ENCODE measurements at places on chromosomes 5 and 9.

GRCh38 chr9:85405566-85405950, 336.2 kb downstream of the AGTPBP1 start:
- DNase-seq = no peak

- no peak for DNase-seq
Observed at GRCh38 chr9:83032065-83032625, 30.8 kb downstream of the RASEF start.

- DNase-seq = no peak
Observed at GRCh38 chr5:64015824-64016223, 53.6 kb upstream of the HTR1A start.

DNA sequence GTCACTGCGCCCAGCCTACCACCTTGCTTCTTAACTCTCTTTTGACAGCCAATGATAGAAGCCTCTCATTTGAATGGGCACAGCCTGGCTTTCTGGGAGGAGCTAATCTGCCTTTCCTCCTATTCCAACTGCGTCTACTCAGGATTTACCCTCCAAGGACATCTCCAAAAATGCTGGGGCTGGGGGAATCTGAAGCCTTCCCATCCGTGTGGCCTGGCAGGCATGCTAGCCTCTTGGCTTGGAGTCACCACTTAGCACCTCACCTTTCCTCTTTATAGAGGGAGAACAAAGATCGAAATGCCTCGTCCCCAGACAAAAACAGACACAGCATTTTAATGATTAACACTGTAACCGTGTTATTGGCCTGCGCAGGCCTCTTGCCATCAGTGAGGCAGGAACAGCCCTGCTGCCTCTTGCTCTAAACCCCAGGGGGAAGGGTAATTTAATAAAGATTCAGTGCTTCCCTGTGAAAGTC, 108.2 kb upstream of the KLF4 start:
- DNase-seq = no peak

DNA sequence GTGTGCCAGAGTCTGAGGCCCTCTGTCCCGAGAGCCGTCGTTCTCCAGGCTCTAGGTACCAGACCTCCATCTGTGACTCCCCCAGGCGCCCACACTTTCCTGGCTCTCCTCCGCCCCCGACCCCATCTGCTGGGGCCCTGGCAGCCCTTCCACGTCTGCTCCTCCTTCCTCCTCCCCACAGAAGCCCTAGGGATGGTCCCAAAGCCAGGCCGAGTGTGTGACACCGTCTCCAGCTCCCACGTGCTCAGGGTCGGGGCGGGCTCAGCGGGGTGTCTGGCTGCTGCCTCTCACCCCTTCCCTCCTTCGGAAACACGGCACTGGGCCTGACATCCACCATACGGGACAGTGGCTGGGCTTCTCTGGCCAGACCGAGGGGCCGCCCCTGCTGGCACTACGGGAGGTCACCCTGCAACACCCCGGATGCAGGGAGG, 20.5 kb upstream of the SLC6A19 start:
- no peak for DNase-seq

DNA sequence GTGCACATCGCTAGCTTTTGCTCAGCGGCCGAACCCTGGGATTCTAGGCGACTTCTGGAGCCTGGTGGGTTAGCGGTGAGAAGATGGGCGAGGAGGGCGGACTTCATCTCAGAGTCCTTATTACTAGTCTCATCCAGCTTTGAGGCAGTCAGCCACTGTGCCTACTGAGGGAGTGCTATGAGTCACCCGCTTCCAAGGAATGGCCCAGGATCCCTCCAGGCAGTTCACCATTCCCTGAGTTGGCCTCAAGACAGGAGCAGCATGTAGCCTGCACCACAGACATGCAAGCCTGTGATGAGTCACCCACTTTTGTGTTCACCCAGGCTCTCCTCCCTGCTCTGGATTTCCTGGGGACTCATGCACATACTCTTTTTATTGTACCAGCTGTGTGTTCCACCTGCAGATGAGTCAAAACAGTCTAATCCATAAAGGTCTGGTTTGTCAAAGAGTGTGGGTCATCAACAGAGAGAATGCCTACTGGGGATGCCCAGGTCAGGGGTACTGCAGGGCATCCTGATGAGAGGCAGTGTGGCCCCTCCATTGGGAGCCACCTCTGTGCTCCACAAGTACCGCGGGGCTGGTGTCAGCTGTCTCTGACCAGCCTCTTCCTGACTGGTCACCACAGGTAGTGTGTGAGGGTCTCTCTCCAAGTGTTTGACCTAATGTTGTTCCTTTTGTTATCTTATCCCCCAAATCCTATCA, 20.2 kb downstream of the SLC22A5 start:
- no peak for DNase-seq

Data from stimulated activated CD4-positive, alpha-beta T cell treated with anti-CD3 and anti-CD28 coated beads, Interleukin-1b, Interleukin-23, amount 100 ng/mL, for 4 hours (primary cell).